ENCODE measurements at places on chromosomes 1 and 21.

DNA sequence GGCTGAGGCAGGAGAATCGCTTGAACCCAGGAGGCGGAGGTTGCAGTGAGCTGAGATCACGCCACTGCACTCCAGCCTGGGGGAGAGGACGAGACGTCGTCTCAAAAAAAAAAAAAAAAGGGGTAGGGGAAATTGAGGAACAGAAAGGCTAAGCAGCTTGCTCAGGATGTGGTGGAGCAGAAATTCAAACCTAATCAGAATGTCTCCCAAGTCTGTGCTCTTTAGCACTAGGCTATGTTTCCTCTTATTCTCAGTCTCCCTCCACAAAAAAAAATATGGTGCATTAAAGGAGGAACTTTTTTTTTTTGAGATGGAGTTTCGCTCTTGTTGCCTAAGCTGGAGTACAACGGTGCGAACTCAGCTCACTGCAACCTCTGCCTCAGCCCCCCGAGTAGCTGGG is 114.2 kb downstream of the SLC16A1 start:
- H3K27me3 ChIP-seq: peaks cover 1% of the 10 kb centered on the region
- H3K27ac ChIP-seq: no peak overlapping the region
- no peak overlapping the region for H3K4me3 ChIP-seq
- H3K36me3 ChIP-seq: no peaks in the 10 kb centered on the region
- DNase-seq: no peak
- peaks cover 11% of the 10 kb centered on the region for H3K4me1 ChIP-seq

DNA sequence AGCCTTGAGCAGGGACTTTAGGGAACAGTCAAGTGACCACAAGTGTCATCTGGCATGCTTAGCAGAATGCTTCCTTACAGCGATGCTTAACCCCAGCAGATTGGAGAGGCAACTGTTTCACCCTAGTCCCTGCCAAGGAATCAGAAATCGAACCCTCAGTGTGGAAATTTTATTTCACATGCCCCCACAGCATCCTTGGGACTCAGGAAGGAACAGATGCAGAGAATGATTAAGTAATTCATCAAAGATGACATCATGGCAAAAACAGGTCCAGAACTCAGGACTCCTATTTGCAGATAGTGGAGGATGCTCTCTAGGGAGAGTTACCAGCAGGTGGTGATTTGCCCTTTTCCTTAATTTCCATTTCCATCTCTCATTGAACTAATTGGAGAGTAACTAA is 333.0 kb upstream of the KAZN start:
- no peak overlapping the region for H3K4me3 ChIP-seq
- H3K27ac ChIP-seq: no peak overlapping the region
- no peaks in the 10 kb centered on the region for H3K4me1 ChIP-seq
- no peaks in the 10 kb centered on the region for H3K36me3 ChIP-seq
- H3K27me3 ChIP-seq: no peaks in the 10 kb centered on the region

- H3K27ac ChIP-seq: no peak overlapping the region
- peaks cover 8% of the 10 kb centered on the region for H3K36me3 ChIP-seq
- peaks cover 23% of the 10 kb centered on the region for H3K4me1 ChIP-seq
- DNase-seq: no peak
- H3K4me3 ChIP-seq: no peak overlapping the region
Measured at GRCh38 chr1:32859915-32860314, 10.8 kb downstream of the FNDC5 start.

DNA sequence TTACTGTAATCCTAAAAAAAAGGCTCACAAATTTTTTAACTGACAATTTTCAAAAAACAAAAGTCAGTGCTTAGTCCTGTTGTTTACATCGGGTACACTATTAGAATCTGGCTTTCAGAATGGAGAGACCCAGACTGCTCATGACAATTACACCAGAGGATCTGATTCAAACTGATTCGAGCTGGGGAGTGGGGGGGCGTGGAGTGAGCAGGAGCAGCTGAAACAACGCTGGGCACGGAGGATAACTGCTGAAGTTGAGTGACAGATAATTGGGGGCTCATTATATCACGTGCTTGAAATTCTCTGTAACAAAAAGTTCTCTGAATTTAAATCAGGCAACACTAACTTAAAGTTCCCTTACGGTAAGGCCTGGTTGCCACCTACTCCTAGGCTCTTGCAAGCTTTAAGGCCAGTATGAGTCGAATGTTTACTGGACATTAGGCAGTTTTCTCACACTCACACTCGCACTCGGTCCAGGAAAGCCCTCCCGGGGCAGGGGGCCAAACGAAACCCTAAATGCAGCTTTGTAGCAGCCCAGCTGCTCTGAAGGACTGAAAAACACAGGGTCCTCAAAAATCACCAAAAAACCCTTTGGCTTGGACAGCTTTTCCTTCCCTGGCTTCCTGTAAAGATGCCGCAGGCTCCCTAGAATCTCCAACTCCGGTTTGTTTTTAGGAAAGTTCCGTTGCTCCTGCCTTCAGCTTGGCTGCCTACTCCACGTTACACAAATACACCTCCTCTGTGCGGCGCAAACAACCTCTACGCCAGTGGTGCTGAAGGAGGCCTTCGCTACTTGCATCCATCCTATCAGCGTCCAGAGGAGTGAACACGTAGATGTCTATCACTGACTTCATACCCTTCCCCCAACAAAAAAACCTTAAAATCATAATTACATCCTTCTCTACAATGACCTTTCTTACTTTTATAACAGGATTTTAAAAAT is 42.9 kb downstream of the CAPZB start:
- no peak for DNase-seq
- H3K27me3 ChIP-seq: peaks cover 3% of the 10 kb centered on the region
- peaks cover 94% of the 10 kb centered on the region for H3K4me1 ChIP-seq
- H3K27ac ChIP-seq: peak overlapping the region; percentile 81
- peaks cover 27% of the 10 kb centered on the region for H3K36me3 ChIP-seq
- peak overlapping the region; percentile 49 for H3K4me3 ChIP-seq

GRCh38 chr21:45074048-45074817 is at the start of gene ADARB1:
Gene ADARB1 (plus strand): TSS chr21:45074580. CDS start chr21:45171657, 97,077 bp downstream.
- H3K4me3 ChIP-seq: peak within 1 kb of the TSS; percentile 88
- no peak for DNase-seq
- peaks cover 14% of the 10 kb centered on the region for H3K4me1 ChIP-seq
- peaks cover 17% of the 10 kb centered on the region for H3K27me3 ChIP-seq
